Activated CD4-positive, alpha-beta T cell treated with anti-CD3 and anti-CD28 coated beads, Interleukin-2, amount 50 U/mL, for 48 hours (primary cell): ENCODE measurements at places on chromosomes 5 and 9.
A peak's percentile ranks its signal among the peaks of the same experiment; 100 is the strongest.

- DNase-seq: no peak
Observed at GRCh38 chr5:3845230-3845629, 249.6 kb downstream of the IRX1 start.

- no peak for DNase-seq
Observed at GRCh38 chr5:125834438-125835115, 588.6 kb upstream of the GRAMD2B start.

DNA sequence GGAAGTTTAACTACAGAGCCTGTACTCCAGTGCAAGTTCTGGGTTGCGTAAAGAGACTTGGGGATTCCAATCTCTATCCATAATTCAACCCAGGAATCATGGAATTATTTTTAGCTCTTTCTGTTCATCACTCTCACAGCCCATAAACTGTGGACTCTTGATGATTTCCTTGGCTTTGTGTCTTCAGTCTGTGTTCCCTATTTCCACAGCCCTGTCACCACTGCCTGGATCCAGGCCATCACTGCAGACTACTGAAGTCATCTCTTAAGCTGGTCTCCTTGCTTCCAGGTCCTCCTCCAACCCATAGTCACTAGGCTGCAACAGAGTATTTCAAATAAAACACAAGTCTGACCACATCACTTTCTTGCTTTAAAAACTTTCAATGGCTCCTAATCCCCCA lies 211.7 kb downstream of the PLK2 start:
- no peak for DNase-seq

- DNase-seq: no peak
Observed at GRCh38 chr9:95451065-95451426, 65.7 kb downstream of the PTCH1 start.

- DNase-seq: no peak
Observed at GRCh38 chr9:123642291-123643278, 286.6 kb downstream of the CRB2 start.

DNA sequence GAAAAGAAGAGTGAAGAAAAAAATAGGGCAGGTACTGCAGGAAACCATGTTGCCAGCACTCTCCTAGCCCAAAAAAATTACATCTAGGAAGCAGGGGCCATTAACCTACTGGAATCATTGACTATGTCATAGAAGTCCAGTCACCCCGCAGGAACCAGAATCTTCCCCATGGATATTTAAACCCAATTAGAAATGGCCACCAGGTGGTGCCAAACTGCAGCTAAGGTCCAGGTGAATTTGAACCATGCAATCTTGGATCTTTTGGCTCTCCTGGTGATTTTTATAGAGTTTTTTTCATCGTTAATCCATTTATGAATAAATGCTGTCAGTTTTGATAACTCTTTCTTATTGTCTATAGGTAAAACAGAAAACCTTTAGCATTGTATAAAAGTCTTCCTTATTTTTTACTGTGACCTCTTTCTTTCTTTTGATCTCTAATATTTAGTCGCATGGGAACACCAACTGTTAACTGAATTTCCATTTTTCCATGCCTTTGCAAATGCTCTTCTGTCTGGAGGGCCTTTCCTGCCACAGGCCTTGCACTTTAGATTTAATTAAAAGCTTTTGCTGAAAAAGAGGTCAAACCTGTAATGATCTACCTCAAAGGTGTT lies 147.5 kb upstream of the FGF10 start:
- DNase-seq: peak; percentile 2

DNA sequence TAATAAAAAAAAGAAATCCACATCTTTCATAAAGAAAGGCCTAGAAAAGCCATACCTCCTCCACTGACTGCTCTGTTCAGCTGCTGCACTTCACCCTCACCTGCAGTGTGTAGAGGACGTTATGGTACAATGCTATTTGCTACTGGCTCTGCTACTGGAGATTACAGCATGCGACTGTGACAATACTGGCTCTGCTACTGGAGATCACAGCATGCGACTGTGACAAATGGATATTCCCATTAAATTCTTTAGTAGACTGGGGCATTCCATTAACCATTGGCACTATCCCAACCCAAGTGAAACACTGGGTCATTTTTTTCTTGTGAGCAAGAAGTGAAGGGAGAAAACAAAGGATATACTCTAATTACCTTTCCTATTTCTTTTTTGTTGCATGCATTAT lies 1063.5 kb upstream of the DMAC1 start:
- DNase-seq: no peak

DNA sequence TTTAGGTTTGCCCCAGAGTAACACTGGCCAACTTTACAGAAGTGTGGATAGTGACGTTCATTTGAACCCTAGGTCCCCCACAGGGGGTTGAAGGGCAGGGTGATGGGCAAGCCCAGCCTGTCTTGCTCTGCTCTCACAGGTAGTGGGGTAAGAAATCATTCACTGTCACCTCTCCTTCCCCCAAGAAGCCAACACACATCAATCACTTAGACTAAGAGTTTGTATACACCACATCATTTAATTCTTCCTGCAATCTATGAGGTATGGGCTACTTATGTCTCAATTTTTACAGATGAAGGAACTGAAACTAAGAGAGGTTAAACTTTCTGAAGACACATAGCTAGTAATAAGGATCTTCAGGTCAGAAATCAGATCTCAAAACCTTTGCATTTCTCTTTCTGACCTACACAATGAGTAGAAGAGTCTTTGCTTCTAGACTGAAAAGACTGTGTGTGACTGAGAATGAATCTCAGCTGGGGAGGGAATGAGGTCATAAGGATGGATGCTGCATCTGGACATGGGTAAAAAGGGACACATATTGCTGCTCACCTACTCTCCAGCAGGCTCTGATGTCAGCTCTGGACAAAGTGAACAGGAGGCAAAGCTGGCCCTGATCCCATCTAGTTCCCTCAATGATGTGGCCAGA lies 81.0 kb upstream of the EQTN start:
- no peak for DNase-seq
